ENCODE measurements at places on chromosomes 6 and 20.

DNA sequence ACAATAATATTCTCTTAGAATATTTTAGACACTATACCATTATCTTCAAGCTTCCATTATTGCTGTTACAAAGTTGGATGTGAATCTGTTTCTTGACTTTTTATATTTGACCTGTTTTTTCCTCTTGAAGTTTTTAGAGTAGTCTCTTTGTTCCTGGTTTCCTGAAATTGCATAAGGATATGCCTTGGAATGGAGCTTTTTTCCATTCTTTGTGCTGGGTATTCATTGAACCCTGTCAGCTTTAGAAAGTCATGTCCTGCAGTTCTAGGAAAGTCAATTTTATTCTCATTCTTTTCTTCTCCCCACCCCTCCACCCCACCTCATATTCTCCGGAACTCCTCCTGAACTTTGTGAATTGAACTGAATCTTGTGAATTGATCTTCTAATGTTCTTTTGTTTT lies 92.4 kb upstream of the FOXO3 start:
- DNase-seq, result no peak

DNA sequence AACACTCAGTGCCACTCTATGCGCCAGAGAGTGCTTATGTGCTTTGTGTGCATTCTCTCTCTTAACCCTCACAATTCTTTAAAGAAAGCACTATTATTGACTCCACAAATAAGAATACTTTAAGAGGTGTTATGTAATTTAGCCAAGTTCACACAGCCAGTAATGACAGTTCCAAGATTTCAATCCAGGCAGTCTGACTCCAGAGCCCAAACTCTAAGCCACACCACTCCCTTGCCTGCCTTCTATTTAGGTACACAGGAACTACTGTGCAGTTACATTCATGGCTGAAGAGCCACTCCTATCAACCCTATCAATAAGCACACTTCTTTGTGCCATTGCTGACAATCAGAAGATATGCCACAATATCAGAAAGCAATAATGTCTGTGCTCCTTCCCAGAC lies 93.3 kb downstream of the PTPRK start:
- no peak for DNase-seq

DNA sequence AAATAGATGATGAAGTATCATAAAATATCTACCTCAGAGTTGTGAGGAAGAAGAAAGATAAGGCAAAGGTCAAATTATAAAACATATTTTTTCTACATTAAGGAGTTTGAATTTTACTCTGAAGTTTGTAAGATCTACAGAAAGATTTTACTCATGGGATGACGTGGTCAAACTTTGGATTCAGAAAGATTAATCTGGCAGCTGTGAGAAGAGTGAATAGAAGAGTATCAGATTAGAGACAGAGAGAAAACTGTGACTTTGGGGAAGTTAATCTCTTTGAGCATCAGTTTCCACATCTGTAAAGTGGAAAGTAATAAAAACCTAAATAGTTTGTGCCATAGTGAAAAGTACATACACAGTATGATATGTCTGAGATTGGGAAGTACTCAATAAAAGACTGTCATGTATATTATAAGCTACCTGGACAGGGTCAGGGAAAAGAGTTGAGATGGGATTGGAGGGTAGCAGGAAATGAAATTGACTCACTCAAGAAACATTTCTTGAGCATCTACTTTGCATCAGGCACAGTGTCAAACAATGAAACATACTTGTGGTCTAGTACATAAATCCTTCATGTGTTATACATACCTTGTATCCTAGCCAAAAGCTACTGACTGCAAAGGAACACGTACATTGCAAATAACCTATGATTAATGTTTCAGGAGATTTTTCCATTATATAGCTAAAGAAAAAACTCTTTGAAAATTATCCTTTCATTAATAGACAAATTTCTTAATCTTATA lies 222.1 kb downstream of the TMEM200A start:
- DNase-seq, result no peak

- no peak for DNase-seq
Observed at GRCh38 chr20:9035126-9035525, 33.8 kb upstream of the PLCB4 start.

DNA sequence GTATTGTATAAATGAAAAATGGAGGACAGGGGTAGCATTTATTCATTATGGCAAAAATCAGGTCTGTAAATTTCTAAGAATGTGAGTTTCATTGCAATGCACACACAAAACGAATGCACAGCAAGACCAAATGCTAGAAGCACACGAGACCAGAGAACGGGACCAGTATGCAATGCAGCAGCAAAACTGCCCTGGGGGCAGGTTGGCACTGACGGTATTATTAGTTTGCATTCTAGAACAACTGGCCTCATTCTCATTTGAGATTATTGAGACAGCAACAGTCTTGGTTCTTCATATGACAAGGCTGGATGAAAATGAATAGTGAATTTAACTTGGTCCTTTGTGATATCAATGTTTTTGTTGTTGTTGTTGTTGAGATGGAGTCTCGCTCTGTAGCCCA lies 9.0 kb upstream of the MTRES1 start:
- DNase-seq, result no peak

- no peak for DNase-seq
Observed at GRCh38 chr6:30155520-30156261, 5.3 kb downstream of the TRIM10 start.

DNA sequence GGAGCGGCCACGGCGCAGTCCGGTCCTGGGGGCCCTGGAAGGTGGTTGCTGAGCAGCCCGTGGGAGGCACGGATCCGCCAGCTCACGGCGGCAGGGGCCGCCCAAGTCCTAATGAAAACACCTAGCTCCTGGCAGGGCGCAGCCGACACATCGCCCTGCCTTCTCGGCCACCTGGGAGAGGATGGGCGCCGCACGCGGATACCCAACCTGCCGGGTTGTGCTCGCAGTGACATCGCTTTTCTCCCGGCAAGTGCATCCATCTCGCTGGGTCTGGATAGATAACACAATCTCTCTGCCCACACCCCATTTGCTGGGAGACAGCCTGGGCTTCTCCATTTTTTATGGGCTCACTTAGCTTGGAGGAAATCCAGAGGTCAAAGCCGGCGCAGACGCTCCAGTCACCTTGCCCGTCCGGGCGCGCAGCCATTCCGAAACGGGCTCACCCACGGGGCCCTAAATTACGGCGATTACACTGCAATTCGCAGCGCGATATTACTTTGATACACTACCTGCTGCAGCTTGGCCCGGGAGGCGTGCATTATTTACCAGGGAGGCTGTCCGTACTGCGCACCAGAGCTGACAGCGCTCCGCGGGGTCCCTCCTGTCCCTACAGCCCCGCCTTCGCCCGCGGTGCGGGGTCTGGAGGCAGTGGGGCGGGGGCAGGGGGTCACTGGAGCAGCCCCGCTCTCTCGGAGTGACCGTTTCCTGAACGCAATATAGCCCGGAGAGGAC lies 36.2 kb upstream of the CCDC167 start:
- no peak for DNase-seq

GRCh38 chr20:50484271-50484976 lies 25.8 kb upstream of the PTPN1 start:
- DNase-seq, result no peak

GRCh38 chr6:44094403-44095242 lies 32.6 kb downstream of the MRPL14 start:
- no peak for DNase-seq

DNA sequence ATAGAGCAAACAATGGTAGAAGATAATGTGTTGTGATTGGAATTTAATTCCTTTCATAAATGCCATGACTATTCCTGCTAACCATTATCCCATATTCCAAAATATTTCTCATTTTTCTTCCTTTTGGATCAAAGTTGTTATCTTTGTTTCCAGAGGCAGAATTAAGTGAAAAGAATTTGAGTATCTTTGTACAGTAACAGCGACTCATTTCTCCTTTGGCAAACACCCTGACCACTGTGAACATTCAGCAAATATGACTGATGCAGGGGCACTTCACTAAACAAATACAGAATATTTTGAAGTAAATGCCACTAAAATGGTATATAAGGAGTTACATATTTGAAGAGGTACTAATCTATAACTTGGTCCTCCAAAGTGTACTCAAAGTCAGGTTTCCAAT lies 105.0 kb upstream of the LAMP5 start:
- DNase-seq, result no peak

DNA sequence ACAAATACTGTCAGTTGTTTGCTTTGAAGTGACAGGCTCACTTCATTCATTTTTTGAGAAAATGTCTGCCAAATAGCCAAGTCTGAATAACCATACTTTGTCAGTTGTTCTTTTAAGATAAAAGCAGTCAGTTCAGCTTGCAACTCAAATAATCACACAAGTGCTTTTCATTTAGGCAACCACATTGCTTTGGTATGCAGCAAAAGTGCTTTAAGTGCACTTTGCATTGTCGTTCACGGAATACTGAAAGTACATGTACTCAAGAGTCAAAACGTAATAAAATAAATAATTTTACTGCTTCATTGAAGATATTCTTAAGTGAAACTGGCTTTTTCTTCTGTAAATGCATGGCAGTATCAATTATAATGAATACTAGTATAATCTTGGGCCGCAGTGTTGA lies 107.2 kb downstream of the MMS22L start:
- no peak for DNase-seq

GRCh38 chr6:49531774-49532569 lies 18.5 kb upstream of the C6orf141 start:
- no peak for DNase-seq

- DNase-seq, result no peak
Observed at GRCh38 chr6:152575621-152576150, 61.5 kb downstream of the SYNE1 start.

DNA sequence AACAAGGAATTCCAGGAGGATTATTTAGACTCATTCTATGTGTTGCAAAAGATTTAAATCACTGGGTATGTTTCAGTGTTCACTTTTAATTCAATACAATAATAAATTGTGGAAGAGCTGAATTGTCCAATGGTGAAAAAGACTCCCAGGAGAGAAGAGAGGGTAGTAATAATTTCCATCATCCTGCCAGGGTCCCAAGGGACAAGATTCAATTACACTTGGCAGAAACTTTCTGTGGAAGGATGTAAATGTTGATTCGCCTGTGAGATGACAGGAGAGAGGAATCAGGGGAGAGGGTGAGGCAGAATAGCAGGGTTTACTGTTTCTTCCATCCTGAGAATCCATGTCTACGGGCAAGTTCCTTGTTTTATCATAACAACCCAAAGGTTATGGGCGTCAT lies 342.7 kb downstream of the ESR1 start:
- no peak for DNase-seq

- no peak for DNase-seq
Observed at GRCh38 chr6:7219310-7219709, 93.7 kb downstream of the SSR1 start.

DNA sequence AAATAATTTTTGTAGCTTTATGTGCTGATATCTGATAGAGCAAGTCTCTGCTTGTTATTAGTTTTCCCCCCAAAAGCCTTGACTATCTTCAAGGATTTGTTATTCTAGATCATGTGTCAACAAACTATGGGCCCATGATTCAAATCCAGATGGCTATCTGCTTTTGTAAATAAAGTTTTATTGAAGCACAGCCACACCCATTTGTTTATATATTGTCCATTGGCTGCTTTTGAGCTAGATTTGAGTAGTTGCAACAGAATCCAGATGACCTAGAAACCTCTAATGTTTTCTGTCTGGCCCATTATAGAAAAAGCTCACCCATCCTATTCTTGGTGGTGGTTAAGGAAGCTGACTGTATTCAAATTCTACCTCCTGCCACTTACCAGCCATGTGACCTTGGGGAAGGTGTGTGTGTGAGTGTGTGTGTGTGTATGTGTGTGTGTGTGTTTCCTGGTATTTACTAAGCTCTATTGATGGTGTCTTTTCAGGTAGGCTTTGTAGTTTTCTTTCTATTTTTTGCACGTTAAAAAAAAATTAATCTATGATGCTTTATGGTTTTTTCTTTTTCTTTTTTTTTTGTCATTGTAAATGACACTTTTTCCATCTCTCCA lies 1.3 kb upstream of the GTSF1L start:
- DNase-seq, result no peak

DNA sequence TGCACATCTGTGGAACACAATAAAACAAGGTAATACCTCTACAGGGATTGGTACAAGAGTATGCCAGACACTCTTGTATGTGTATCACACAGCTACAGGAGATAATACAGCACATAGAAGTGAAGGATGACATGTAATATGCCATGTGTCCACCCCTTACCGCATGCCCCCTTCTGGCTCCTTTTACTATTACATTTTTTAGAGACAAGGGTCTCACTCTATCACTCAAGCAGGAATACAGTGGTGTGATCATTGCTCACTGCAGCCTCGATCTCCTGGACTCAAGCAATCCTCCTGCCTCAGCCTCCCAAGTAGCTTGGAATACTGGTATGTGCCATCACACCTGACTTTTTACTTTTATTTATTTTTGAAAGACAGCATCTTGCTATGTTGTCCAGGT lies 4.2 kb upstream of the NCR3 start:
- DNase-seq, result no peak

GRCh38 chr20:33105316-33105924 lies 26.0 kb downstream of the BPIFB4 start:
- no peak for DNase-seq

- DNase-seq, result no peak
Observed at GRCh38 chr6:3265671-3266070, 6.9 kb downstream of the PSMG4 start.

DNA sequence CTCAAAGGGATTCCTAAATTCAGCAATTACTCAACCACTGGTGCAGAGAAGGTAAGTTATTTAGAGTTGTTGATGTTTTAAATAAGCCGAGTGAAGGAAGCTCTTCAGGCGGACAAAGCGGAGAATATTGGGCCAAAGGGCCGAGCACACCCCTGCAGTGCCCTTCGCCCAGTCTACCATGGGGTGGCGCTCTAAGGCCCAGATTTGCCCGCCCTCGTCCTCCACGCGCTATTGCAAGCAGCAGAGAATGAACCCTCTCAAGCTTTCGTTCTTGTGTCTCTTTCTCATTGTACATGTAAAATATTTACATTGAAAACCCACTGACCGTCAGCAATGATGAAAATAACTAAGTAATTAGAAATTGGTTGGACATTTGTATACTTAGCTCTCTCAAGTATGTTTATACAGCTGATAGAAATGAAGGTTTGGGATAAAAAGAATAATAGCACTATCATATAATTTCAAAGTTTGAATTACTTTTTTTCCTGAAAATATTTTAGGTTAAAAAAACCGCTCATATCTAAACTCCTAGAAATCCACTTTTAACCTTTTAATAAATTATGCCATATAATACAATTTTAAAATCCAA lies 195.0 kb upstream of the CEP162 start:
- no peak for DNase-seq

DNA sequence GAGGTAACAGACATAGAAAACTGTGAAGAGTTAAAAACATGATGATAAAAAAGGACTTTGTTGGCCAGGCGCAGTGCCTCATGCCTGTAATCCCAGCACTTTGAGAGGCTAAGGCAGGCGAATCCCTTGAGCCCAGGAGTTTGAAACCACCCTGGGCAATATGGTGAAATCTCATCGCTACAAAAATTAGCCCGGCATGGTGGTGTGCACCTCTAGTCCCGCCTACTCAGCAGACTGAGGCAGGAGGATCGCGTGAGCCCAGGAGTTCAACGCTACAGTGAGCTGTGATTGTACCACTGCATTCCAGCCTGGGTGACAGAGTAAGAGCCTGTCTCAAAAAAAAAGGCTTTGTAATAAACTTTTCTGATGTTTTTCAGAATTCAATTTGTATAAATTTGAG lies 60.1 kb downstream of the GFOD1 start:
- DNase-seq, result no peak
